ENCODE measurements at places on chromosomes 16 and 17.

GRCh38 chr16:2148714-2149629 is 547 bp downstream of the RAB26 start:
- peak; percentile 24 for DNase-seq

- DNase-seq, result no peak
These were observed 538.9 kb downstream of the WWOX start for GRCh38 chr16:78638371-78638770.

DNA sequence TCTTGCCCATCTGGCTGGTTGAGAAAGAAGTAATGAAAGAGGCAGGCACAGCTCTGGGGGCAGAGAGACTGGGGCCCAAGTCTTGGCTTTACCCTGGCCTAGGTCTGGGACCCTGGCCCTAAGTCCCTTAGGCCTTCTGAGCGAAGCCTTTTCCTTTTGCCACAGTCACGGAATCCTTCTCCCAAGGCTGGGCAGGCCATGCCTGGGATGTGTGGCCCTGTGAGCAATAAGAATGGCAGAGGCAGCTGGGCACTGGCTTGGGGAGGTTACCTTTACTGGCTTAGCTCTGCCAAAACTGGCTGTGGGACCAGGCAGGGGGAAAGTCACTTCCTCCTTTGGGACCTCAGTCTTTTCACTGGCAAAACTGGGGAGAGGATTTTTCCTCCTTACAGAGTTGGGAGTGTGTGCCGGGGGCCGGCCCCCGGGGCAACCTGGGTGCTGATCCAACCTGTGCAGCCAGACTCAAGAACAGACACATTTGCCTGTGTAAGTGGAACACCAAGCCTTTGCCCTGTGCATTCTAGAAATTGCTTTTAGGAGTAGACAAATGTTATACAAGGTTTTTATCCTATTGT is 12.9 kb downstream of the FOXF1 start:
- no peak for DNase-seq

DNA sequence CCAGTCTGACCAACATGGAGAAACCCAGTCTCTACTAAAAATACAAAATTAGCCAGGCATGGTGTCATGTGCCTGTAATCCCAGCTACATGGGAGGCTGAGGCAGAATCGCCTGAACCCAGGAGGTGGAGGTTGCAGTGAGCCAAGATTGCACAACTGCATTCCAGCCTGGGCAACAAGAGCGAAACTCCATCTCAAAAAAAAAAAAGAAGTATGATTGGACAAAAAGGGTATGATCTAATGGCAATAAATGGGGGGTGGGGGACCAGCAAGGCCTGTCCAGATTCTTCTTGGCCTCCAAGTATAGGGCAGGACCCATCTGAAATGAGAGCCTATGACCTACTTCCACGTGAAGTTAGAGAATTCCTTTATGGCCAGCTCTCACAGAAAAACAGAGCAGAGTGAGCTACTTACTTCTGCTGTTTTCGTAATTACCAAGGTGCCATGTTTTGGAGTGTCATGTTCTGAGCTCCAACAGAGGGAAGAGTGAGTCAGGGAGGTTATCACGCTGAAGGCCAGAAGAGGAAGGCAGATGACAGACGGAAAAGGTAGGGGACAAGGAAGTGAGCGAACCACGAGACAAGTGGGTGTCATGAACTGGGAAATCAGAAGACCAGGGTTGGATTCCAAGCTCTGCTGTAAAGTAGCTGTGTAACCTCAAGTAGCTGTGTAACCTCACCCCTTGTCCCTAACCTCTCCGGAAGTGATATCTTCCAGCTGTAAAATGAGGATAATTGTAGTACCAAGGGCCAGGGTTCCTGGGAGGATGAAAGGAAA is 3.6 kb upstream of the ZMYND15 start:
- DNase-seq, result no peak

DNA sequence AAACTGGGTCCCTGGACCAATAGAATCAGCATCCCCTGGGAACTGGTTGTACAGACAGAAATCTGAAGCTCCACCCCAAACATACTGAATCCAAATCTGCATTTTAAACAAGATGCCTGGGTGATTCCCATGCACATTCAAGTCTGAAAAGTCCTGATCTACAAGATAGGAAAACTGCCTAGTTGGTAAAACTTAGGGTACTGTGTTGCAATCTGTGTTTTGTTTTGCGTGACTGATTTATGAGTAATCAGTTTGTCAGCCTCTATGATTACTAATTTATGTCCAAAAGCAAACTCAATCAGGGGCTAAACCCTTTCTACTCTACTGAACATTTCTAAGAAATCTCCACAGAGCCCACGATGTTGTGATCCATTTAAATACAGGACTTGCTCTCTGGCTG is 103.8 kb downstream of the YPEL2 start:
- DNase-seq, result no peak

DNA sequence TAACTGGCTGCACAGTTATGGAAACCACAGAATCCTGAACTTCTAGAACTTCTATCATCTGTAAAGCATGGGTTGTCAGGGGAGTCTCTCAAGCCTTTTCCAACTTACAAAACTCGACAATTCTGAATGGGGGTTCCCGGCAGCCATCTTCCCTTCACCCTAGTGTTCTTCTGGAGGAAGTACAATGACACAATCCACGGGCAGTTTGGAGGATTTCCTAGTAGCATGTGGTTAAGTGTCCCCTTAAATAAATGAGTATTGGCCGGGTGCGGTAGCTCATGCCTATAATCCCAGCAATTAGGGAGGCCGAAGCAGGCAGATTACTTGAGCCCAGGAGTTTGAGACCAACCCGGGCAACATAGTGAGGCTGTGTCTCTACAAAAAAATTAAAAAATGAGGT is 2.1 kb downstream of the SLC16A6 start:
- DNase-seq, result peak; percentile 5

DNA sequence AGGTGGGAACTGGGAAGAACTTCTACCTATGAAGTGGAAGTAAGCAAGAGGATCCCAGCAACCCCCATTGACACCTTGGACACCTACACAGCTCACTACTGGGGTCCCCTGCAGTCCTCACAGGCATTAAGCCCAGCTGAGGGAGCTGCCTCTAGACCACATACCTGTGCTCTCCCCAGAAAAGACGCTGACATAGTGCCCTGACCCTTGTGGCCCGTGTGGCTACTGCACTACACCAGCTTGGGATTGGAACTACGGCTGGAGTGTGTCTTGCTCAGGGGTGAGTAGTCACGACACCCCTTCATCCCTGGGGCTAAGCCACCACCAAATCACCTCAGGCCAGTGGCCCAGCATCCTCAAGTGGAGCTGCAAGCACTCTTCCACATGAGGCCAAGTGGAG is 54.2 kb upstream of the NSRP1 start:
- no peak for DNase-seq

DNA sequence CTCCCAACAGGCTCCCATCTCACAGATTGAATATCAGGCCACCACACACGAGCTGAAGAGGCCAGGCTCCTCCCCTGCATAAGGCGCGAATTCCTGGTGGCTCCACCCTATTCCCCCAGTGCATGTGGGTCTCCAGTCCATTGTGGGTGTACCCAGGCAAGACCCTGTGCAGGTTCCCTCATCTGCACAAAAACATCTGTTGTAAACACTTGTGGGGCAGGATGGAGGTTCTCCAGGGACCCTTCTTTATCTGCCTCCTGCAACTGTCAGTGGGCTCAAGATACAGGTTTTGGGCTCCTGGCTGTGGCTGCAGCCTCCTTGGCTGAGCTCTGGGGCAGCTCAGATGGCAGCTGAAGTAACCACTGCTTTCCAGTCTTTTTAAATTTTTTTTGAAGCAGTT is 17.6 kb upstream of the LGALS9 start:
- DNase-seq, result no peak

GRCh38 chr17:28468781-28469180 is 4.7 kb upstream of the SLC13A2 start:
- no peak for DNase-seq

- DNase-seq, result no peak
These were observed 636 bp upstream of the ERN1 start for GRCh38 chr17:64130559-64131001.

DNA sequence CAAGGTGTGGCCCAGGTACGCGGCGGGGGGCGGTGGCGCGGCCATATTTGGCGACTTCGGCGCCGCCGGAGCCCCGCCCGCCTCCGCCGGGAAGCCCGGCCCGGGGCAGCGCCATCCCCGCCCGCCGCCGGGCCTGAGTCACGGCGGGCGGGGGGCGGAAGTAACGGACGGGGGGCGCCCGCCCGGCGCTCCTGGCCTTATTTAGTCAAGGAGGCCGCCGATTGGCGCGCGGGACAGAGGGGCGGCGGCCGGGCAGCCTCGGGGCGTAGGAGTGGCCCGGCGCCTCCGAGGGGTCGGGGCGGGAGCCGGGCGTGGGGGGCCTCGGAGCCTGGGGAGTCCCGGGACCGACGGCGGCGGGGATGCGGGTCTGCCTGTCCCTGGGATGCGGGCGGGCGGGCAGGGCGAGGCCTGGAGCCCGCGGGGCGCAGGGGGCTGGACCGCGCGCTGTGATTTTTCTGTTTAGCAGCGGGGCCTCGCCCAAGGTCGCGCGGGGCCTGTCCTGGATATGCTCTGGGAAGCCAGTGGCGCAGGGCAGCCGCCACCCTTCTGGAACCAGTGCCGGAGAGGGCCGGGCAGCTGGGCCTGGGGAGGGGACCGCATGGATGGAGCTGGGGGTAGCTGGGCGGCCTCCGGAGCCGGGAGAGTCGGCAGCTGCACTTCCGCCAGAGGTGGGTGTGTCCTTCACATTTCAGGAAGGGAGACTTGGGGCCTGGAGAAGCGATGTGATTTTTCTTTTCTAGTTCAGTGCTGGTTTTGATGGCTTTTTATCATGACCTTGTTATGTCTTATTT is 2.3 kb upstream of the ACTG1 start:
- peak; percentile 85 for DNase-seq

DNA sequence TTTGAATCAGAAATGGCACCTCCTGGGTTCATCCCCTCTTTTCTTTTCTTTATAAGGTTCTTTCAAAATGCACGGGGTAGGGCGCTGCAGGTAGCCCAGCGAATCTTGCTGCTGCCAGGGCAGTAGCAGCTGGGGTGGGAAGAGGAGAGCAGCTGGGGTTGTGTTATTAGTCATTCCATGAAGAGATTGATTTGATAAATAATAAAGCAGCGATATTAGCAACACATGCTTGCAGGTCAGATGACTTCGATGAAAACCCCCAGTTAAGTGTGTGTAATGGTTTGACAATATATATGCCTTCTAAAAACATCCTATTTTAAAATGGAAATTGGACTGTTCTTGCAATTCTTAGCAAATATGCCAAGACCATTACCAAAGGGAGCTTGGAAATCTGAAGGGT is 200.7 kb downstream of the CCDC182 start:
- no peak for DNase-seq

DNA sequence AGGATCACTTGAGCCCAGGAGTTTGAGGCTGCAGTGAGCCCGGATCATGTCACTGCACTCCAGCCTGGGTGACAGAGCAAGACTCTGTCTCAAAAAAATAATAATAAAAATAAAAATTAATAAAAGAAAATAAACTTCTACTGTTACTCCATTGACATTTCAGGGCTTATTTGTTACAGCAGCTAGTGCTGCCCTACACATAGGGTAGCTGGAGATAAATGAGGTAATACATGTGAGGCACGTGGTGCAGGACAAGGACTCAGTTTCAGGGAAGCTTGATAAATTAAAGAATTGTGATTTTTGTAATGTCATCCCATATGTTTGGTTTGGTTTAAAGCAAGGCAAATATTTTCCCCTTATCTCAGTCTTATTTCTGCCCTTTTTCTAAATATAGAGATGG is 80.3 kb downstream of the GSG1L start:
- DNase-seq, result no peak

- no peak for DNase-seq
These were observed 100.1 kb upstream of the DYNLRB2 start for GRCh38 chr16:80440667-80441066.

DNA sequence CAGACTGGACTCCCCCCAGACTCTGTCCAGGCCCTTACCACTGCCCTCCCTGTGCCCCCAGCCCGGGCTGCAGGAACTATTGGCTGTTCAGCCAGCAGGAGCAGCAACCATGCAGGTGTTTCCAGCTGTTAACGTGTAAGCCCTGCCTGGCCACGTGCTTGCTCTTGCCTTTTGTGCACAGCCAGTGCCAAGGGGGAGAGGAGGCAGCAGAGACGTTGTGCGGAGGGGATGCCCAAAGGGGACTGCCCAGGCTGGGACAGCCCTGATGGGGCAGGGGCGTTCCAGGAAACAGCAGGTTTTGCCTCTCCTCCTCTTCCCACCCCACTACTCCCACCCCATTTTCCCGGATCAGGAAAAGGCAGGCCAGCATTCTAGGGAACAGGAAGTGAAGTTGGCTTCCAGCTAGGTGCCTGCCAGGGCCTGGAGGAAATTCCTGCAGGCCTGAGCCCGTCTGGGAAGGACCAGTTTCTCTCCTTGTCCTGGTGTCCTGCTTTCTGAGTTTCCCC is 16.7 kb upstream of the LASP1NB start:
- no peak for DNase-seq

DNA sequence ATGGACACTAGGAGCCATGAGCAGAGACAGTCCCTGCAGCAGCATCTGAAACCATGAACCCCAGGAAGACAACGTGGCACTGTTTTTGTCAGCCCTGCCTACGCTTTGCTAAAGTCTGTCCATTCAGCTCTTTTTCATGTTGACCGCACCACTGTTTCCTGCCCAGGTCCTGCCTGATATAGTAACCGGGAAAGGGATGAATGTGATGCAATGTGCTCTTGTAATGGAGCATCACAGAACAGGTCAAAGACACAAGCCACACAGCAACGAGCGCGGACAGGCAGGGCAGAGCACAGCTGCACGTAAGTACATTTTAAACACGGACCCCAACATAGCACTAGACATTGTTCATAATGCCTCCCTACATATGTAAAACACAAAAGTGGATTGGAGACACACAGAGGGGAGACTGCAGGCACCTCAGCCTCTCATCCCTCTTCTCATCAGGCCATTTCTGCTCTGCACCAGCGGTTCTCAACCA is 16.9 kb upstream of the TNFRSF13B start:
- peak; percentile 19 for DNase-seq

DNA sequence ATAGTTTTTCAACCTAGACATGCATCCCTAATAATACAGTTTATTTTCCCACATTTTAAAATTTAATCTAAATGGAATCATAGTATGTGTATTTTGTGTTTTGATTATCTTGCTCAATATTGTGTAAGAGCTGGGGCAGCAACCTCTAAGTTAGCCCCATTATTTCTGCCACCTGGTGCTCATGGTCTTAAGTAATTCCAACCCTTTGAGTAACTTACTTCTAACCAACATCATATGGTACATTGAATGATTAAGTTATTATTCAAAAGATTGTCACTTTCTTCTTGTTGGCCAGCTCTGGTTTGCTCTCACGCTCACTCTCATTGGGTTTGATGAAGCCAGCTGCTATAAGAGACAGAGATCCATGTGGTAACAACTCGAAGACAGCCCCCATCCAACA is 3.9 kb upstream of the KRTAP4-3 start:
- no peak for DNase-seq

- DNase-seq, result no peak
These were observed 2.6 kb downstream of the MFSD11 start for GRCh38 chr17:76740329-76741118.
